ACHN (cell line): ENCODE measurements at places on chromosomes 12 and 14.

DNA sequence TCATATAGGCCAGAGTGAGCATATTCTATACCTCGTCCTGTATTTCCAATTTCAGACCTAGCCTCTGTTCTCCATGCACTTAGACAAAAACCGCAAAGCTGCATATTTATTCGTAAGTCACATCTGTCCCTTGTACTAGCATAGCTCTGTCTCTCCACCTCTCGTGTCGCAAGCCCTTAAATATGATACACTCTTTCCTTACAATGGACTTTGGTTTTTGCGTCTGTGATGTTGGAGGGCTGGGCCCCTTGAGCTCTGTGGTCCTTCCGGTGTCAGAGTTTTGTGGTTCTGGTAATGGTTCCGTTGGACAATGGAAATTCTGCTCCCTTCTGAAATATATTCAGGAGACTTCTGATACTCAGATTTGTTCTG lies 11.3 kb downstream of the PRKCH start:
- no peak for DNase-seq

DNA sequence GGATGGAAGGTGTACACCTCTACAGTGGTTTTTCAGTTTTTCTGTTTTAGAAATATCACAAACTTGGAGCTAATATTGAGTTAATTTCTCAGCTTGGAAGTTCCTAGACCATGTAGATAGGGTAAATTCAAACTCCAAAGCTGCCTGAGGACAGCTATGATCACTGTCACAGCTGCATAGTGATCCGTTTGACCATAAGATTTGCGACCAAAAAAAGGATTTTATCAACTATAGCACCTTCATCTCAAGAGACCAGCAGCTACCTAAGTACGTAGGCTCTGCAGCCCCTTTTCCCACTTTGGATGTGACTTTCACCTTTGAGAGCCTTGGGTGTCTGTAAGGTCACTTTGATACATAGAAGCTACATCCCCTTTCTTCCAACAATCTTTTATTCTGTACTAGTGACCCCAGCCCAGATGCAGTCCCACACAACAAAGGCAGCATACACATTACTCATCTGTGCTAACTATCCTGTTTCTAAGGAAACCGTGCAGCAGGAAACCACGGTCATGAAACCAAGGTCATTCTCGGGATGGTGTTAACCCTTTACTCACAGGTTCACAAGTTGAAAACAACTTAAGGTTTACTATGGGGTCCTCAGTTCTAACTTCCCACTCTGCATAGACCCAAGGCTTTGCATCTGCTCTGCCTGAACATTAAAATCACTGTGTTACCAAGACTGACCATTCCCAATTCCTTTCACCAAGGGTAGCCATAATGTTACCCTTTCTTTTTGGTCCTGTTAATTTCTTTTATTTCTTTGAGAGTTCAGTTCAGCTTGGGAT lies 75.4 kb downstream of the IFT81 start:
- peak; percentile 31 for DNase-seq

DNA sequence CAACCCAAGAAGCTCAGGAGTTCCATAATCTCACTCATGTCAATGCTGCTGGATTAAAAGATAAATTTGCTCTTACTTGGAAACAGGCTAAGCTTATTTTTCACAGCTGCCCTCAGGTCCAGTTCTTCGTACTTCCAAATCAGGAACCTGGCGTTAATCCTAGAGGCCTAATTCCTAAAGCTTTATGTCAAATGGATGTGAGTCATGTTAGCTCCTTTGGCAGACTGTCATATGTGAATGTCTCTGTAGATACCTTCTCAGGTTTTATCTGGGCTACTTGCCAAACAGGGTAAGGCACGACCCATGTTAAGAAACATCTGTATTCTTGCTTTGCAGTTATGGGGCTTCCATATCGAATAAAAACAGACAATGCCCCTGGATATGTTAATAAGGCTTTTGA lies 504.6 kb downstream of the ALG10 start:
- DNase-seq: no peak

- DNase-seq: no peak
Observed at GRCh38 chr14:88962356-88962755, 137.9 kb downstream of the TTC8 start.

DNA sequence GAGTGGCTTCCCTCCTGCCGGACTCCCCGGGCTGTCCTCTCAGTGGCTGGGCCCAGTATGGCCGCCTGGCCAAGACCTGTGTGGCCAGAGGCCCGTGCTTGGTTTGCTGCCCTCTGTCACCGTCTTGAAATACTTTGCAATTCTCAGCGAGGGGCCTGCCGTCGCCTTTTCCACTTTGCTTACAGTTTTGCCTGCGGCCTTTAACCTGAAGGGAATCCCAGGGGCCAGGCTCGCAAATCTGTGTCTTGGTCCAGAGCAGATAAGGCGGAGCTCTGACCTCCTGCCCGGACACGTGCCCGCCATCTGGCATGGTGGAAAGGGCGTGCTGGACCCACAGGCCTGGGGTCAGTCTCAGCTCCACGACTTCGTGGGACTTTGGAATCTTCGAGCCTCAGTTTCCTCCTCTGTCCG lies 10.9 kb upstream of the AMN start:
- DNase-seq: no peak

DNA sequence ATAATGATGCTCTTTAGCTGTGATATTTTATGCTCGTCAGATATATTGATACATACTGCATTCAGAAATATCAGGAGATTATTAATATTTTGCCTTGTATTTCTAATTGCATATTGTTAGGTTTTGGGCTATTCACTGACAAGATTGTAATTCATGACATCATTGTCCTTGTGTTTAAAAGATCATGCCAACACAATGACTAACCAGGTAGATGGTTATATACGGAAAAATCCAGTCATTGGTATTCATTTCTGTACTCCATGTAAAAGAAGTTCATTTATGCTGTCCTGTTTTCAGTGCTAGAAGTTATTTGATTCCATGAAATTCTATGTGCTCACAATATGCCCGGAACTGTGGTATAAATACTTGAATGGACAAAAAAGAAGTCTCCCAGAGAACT lies 107.5 kb downstream of the KITLG start:
- peak; percentile 39 for DNase-seq

- DNase-seq: no peak
Observed at GRCh38 chr12:122006186-122006926, 15.3 kb upstream of the BCL7A start.

GRCh38 chr12:44526655-44527182 lies 349.4 kb downstream of the NELL2 start:
- DNase-seq: no peak

DNA sequence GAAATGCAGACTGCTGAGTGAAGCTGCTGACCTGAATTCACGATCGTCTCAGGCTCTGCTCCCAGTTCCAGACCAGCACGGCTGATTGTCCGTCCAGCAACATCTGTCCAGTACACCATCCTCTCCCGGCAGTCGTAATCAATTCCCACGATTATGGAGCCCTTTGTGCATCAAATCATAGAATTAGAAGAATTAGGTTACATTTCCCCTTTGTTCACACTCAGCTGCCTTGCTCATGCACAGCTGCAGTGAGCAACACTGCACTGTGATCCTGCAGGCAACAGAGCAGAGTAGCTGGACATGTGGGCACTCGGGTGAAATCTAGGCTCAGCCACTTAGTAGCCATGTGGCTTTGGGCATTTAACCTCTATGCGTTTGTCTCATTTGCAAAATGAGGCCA lies 22.2 kb downstream of the RTRAF start:
- no peak for DNase-seq

DNA sequence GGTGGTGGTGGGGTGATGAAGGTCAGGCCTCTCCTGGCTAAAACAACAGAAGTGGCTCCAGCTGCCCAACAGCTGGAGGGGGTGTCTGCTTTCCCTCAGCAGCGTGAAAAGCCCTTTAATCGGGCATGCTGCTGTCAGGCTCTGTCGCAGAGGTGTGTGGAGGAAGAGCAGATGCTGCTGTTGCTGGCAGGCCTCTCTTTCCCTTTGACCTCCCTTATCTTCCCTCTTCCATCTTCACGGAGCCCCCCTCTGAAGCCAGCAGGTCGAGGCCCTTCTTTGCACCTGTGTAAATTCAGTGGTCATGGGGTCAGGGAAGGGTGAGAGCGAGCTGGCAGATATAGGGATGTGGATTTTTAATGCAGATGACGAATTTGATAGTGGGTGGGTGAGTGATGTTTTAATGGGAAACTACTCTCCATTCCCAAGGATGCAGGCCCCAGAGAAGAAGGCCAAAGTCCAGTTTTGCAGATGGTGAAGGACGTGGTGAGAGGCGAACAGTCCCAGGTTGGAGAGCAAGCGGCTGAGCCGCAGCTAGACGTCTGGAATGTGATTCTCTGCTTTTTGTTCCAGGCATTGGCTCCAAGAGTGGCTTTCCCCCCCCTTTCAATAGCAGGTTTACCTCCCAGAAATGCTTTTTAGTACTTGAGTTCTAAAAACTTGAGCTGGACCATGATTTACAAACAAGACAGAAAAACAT lies 64.0 kb downstream of the SMOC1 start:
- no peak for DNase-seq

DNA sequence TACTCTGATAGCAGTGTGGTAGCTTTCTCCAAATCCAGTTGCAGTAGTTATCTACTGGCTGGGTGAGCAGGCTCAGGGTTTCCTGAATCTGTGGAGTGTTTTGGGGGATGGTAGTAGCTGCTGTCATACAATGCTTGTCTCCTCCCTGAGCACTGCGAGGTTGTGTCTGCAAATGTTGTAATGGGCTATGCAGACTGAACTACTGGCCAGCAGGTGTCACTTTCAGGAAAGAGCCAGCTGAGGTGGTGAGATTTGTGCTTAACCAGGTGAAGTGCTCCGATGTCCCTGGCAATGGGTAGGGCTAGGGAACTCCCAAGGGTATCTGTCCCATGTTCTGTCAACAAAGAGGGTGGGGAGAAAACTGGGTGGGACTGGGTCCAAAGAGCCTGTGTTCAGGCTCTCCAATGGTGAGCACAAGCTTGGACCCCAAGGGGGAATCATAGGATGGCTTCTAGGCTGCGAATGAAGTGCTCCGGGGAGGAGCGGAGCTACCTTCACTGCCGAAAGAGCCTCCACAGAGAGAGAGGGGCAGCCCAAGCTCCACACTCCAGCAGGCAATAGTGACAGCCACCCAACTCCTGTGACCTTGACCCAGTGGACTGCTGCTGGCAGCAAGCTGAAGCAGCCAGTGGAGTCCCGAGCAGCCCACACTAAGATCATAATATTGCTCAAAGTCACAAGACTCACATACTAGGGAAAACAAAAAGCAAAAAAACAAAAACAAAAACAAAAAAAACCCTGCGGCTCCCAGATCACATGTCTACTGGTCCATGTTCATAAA lies 1324.0 kb upstream of the USP15 start:
- DNase-seq: no peak

DNA sequence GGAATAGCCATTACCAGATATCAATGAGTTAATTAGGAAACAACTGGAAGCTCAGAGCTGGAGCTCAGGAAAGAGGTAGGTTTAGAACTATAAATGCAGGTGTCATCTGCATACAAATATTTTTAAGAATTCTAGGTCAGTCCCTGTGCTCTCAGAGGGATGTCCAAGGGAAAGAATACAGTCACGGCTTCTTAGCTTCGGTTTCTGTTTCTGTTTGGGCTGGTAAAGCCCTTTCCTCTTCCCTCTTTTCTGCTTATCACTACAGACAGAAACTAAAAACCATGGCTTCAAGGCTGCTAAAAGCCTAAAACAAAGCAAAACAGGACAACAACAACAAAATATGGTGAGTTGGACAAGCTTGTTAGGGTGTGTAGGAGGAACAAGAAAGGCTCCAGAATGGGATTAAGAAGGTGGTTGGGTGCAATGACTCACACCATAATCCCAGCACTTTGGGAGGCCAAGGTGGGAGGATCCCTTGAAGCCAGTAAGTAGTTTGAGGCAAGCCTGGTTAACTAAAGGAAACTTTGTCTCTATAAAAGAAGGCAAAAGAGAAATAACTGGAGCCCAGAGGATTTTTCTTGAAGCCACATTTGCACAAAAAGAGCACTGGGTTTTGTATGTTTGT lies 113.0 kb downstream of the SEC23A start:
- no peak for DNase-seq

DNA sequence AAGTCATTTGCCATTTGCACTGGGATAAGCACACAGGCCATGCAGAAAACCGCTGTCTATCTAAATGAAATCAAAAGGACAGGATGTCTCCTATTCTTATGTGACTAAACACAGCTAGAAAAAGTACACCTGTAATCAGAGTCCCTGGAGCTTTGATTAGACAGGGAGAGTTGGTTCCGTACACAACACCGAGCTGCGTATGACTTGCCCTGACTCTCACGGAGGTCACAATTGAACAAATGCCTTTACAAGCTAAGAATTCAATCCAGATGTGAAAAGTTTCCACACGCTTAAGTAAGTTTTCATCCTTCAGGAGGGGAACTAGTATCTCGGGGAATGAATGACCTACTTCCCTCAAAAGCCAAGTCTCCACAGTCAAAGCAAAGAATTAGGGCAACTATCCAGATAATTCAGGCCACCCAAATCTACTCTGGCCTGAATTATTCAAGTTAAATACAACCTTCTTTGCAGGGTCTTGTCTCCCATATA lies 67.5 kb downstream of the RTN1 start:
- DNase-seq: no peak

GRCh38 chr14:88879022-88879421 lies 54.6 kb downstream of the TTC8 start:
- no peak for DNase-seq
